ENCODE measurements at places on chromosomes 3 and 15. TPM values are rescaled to one million over a fixed set of nuclear protein-coding genes. Genes with fewer than 3 reads are reported as not detected.
A peak's percentile ranks its signal among the peaks of the same experiment; 100 is the strongest.

DNA sequence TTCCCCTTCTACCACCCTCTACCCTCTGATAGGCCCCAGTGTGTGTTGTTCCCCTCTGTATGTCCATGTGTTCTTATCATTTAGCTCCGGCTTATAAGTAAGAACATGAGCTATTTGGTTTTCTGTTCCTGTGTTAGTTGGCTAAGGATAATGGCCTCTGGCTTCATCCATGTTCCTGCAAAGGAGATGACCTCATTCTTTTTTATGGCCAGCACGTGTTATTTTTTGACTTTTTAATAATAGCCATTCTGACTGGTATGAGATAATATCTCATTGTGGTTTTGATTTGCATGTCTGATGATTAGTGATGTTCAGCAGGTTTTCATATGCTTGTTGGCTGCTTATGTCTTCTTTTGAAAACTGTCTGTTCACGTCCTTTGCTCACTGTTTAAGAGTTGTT is 63.1 kb upstream of the NPHP3 start:
- H3K4me3 ChIP-seq, result no peak overlapping the region
- no peak for DNase-seq
- H3K4me1 ChIP-seq, result peaks cover 10% of the 10 kb centered on the region
- no peak overlapping the region for H3K27ac ChIP-seq
- H3K27me3 ChIP-seq, result no peaks in the 10 kb centered on the region
- no peaks in the 10 kb centered on the region for H3K36me3 ChIP-seq

SLC9C1 gene
- 0.97 TPM for total RNA-seq

- no peaks in the 10 kb centered on the region for H3K36me3 ChIP-seq
- H3K4me3 ChIP-seq, result no peak overlapping the region
- peaks cover 17% of the 10 kb centered on the region for H3K4me1 ChIP-seq
- DNase-seq, result no peak
- no peak overlapping the region for H3K27ac ChIP-seq
- H3K27me3 ChIP-seq, result no peaks in the 10 kb centered on the region
Observed at GRCh38 chr3:46495901-46496456, 1.8 kb upstream of the RTP3 start.

GRCh38 chr3:72185549-72186399 is 400.8 kb upstream of the PROK2 start:
- H3K4me1 ChIP-seq, result no peaks in the 10 kb centered on the region
- DNase-seq, result no peak
- H3K27me3 ChIP-seq, result no peaks in the 10 kb centered on the region
- no peaks in the 10 kb centered on the region for H3K36me3 ChIP-seq
- H3K4me3 ChIP-seq, result no peak overlapping the region
- no peak overlapping the region for H3K27ac ChIP-seq

DNA sequence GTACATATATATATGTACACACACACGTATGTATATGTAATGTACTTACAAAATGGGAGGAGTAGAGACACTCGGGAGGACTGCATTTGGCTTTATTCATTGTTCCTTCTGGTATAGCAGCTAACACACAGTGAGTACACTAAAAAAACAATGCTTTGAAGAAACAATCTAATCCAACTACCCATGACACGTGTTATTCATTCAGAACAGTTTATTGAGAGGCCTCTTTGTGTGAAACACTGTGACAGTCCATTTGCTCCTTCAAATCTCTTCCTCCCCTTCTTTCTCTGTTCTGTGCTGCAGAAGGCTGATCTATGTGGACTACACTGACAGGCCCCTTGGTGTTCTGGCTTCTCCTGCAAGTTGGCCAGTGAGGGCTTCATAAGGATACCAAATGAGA is 1075.9 kb upstream of the CFAP20DC start:
- H3K4me1 ChIP-seq, result no peaks in the 10 kb centered on the region
- no peaks in the 10 kb centered on the region for H3K27me3 ChIP-seq
- no peaks in the 10 kb centered on the region for H3K36me3 ChIP-seq
- no peak overlapping the region for H3K4me3 ChIP-seq
- no peak for DNase-seq

DNA sequence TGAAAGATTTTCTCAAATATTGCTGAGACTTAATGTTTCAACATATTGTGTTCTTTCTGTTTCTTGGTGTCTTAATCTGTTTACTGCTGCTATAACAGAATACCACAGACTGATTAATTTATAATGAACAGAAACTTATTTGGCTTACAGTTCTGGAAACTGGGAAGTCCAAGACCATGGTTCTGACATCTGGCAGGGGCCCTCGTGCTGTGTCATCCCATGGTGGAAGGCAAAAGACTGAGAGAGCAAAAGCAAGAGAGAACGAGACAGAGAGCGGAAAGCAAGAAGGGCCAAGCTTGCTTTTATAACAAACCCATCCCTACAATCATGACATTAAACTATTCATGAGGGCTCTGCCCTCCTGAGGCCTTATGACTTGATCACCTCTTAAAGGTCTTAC is 88.7 kb downstream of the ARNT2 start:
- H3K4me3 ChIP-seq, result no peak overlapping the region
- no peak for DNase-seq
- no peaks in the 10 kb centered on the region for H3K27me3 ChIP-seq
- H3K27ac ChIP-seq, result no peak overlapping the region
- H3K4me1 ChIP-seq, result peaks cover 6% of the 10 kb centered on the region

GRCh38 chr15:69497076-69497475 is 44.5 kb downstream of the RPLP1 start:
- DNase-seq, result no peak
- H3K36me3 ChIP-seq, result no peaks in the 10 kb centered on the region
- no peaks in the 10 kb centered on the region for H3K4me1 ChIP-seq
- no peak overlapping the region for H3K27ac ChIP-seq

GRCh38 chr3:120177707-120178306 is 83.6 kb upstream of the GSK3B start:
- H3K27me3 ChIP-seq, result no peaks in the 10 kb centered on the region
- peak overlapping the region; percentile 41 for H3K27ac ChIP-seq
- H3K36me3 ChIP-seq, result no peaks in the 10 kb centered on the region
- peaks cover 10% of the 10 kb centered on the region for H3K4me1 ChIP-seq
- no peak overlapping the region for H3K4me3 ChIP-seq

GRCh38 chr3:73215281-73215680 is 153.8 kb downstream of the EBLN2 start:
- no peak for DNase-seq
- H3K36me3 ChIP-seq, result no peaks in the 10 kb centered on the region
- H3K4me1 ChIP-seq, result no peaks in the 10 kb centered on the region
- H3K4me3 ChIP-seq, result no peak overlapping the region

PLIN1 gene
- 0.50 TPM for total RNA-seq

DNA sequence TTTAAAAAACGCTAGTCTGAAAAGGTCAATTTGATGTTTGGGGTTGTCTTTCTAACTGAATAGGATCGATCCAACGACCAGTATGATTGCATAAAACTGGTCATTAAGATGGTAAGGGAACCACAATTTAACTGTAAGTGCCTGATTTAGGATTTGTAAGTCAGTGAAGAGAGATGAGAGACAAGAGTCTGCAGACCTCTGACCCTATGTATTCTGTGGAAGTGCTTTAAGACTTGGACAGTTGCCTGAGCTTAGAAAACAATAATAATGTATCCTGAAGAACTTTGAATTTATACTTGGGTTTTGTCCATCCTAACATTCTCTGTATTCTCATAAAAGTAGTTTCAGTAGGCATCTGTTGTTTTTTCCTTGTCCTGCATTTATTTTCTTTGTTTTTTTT is 221.4 kb upstream of the SUCLG2 start:
- no peak overlapping the region for H3K27ac ChIP-seq
- DNase-seq, result no peak
- H3K4me1 ChIP-seq, result no peaks in the 10 kb centered on the region

GRCh38 chr3:189099031-189099471 is 72.7 kb upstream of the TPRG1 start:
- H3K36me3 ChIP-seq, result no peaks in the 10 kb centered on the region
- H3K4me3 ChIP-seq, result no peak overlapping the region

IL16 gene
- not detected for total RNA-seq

GRCh38 chr3:184325715-184326369 is 11.4 kb downstream of the EIF4G1 start:
- H3K4me1 ChIP-seq, result no peaks in the 10 kb centered on the region
- no peaks in the 10 kb centered on the region for H3K27me3 ChIP-seq
- H3K4me3 ChIP-seq, result no peak overlapping the region
- H3K36me3 ChIP-seq, result peaks cover 91% of the 10 kb centered on the region

DNA sequence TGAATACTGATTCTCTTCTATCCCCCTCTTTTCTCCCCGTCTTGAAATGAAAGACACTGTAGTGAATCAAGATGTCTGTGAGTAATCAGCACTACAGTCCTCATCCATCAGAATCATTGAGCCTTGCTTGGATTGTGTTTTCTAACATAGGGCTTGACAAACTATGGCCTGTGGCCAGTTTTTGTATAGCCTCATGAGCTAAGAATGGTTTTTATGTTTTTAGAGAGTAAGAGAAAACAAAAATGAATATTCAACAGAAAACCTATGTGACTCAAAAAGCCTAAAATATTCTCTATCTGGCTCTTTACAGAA is 55.2 kb downstream of the PPM1L start:
- no peaks in the 10 kb centered on the region for H3K36me3 ChIP-seq
- DNase-seq, result no peak
- H3K27me3 ChIP-seq, result no peaks in the 10 kb centered on the region

- DNase-seq, result no peak
- no peaks in the 10 kb centered on the region for H3K27me3 ChIP-seq
- H3K27ac ChIP-seq, result no peak overlapping the region
- H3K4me1 ChIP-seq, result no peaks in the 10 kb centered on the region
- H3K36me3 ChIP-seq, result no peaks in the 10 kb centered on the region
Observed at GRCh38 chr3:74273091-74273490, 341.4 kb downstream of the CNTN3 start.

DNA sequence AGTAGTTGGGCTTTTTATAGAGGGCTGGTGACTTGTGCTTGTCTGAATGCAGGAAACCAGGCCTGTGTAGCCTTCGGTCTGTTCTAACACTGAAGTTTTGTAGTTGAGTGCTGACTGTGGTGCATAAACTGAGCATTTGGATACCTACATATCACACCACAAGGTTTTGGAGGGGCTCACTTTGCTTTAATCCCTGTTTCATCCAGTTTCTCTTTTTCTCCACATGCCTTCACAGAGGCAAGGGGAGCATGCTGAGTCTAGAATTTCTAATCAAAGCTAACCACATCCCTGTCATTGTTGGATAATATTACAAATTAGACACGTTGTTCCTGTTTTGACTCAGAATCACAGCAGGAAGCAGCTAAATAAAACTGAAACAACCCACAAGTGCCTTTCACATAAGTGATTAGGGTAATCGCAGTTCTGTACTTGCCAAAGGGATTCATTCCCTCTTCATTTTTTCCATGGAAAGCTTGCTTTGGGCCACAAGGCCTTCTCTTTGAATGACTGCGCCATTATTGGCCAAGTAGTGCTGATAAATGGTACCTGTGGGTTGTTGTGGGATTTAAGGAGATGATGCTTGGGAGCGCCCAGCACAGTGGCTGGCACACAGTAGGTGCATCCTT is 48.9 kb downstream of the TGFBR2 start:
- H3K36me3 ChIP-seq, result peaks cover 5% of the 10 kb centered on the region
- H3K27ac ChIP-seq, result no peak overlapping the region
- H3K27me3 ChIP-seq, result no peaks in the 10 kb centered on the region
- peaks cover 28% of the 10 kb centered on the region for H3K4me1 ChIP-seq
- no peak for DNase-seq

DNA sequence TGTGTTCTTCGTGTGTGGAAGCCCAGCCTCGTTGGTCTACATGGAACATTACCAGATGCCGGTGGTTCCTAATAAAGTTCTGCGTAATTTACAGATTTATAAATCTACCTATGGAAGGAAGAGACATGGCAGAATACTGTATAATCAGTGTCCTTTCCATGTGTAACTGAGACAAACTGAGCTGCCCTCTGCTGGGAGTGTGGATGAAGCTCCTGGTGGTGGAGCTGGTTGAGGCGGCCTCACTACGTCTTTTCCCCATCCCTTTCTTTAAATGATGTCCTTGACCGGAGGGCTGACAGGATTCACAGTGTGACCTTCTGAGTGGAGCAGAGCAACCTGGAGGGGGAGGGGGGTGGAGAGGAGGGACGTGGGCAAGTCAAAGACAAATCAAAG is 267.0 kb upstream of the CHRM5 start:
- H3K36me3 ChIP-seq, result no peaks in the 10 kb centered on the region
- no peak overlapping the region for H3K27ac ChIP-seq
- DNase-seq, result no peak
- no peaks in the 10 kb centered on the region for H3K27me3 ChIP-seq
- H3K4me1 ChIP-seq, result no peaks in the 10 kb centered on the region
- no peak overlapping the region for H3K4me3 ChIP-seq

RAB6B gene
- total RNA-seq, result 3.9 TPM

RLBP1 gene
- total RNA-seq, result not detected

- no peaks in the 10 kb centered on the region for H3K4me1 ChIP-seq
- H3K36me3 ChIP-seq, result no peaks in the 10 kb centered on the region
- H3K27ac ChIP-seq, result no peak overlapping the region
- no peak for DNase-seq
- no peak overlapping the region for H3K4me3 ChIP-seq
Observed at GRCh38 chr3:191158815-191159214, 40.2 kb upstream of the OSTN start.

- peaks cover 14% of the 10 kb centered on the region for H3K36me3 ChIP-seq
- DNase-seq, result no peak
- no peak overlapping the region for H3K4me3 ChIP-seq
- H3K4me1 ChIP-seq, result peaks cover 13% of the 10 kb centered on the region
- H3K27me3 ChIP-seq, result no peaks in the 10 kb centered on the region
Observed at GRCh38 chr15:90959894-90960293, 5.2 kb downstream of the RCCD1 start.

DNA sequence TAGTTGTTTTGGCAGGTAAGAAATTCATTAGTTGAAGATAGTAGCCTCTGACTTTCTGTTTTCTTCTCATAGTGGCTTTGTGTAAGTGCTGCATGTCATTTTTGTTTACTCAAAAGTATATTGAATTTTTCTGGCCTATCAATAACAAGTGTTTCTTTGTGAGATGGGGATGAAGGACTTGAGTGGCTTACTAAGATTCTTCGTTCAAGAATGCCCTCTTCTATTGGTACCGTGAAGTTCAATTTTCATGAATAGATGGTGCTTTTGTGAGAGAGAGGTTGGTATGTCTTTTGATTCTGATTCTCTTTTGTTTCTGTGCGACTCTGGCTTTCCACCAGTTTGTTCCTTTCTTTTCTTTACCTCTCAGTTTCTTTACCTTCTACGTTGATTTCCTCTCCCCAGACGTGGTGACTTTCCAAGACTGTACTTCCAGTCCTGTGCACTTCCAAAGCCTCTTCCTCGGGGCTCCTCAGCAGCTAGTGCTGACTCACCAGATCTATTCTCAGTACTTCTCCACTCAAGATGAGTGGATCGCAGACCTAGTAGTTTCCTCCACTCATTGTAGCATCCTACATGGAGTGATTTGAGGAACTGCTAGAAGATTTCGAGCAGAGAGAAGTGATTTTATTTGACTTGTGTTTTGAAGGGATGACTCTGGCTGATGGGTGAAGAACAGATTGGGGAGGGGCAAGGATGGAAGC is 82.0 kb upstream of the EPHB3 start:
- no peaks in the 10 kb centered on the region for H3K36me3 ChIP-seq
- no peak overlapping the region for H3K4me3 ChIP-seq
- H3K4me1 ChIP-seq, result no peaks in the 10 kb centered on the region
- no peaks in the 10 kb centered on the region for H3K27me3 ChIP-seq

- no peak overlapping the region for H3K27ac ChIP-seq
- H3K4me1 ChIP-seq, result no peaks in the 10 kb centered on the region
- no peak overlapping the region for H3K4me3 ChIP-seq
- no peaks in the 10 kb centered on the region for H3K27me3 ChIP-seq
Observed at GRCh38 chr3:127066635-127067034, 83.7 kb downstream of the PLXNA1 start.

- no peak overlapping the region for H3K4me3 ChIP-seq
- DNase-seq, result no peak
- no peaks in the 10 kb centered on the region for H3K36me3 ChIP-seq
- no peaks in the 10 kb centered on the region for H3K4me1 ChIP-seq
Observed at GRCh38 chr15:38545179-38545578, 19.4 kb downstream of the RASGRP1 start.
